ENCODE measurements at places on chromosomes 12 and 14.

DNA sequence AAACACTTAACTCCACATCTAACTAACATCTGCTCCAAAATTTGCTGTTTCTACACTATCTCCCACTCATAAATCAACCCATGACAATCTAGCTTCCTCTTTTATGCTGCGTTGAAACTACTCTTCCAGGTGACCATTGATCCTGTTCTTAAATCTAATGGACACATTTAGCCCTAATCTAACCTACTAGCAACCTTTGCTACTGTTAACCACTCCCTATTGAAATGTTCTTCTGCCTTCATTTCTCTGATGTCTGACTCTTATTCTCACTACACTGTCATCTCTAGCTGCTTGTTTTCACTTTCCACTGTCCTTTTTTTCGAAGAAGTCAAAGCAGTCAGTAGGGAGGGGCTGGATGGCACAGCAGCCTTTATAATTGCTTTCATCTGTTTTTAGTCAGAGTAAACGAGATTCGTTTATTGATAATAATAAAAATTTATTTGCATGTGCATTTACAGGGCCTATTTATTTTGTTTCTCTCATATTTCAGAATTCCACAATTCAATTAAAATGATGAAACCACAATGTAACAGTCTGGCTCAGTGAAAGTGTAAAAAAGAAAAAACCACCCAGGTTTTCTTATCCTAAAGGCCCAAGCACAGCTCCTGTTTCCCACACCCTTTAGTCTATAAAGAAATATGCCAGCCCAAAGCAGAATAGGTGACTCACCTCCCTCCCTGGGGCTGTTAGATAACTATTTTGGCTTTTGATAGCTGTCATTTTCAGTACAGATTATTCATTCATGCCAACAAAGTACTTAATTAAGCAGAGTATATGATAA lies 44.9 kb downstream of the ATP2B1 start:
- DNase-seq = peak; percentile 48

GRCh38 chr12:31589598-31589903 lies 1.4 kb downstream of the DENND5B start:
- DNase-seq = no peak

DNA sequence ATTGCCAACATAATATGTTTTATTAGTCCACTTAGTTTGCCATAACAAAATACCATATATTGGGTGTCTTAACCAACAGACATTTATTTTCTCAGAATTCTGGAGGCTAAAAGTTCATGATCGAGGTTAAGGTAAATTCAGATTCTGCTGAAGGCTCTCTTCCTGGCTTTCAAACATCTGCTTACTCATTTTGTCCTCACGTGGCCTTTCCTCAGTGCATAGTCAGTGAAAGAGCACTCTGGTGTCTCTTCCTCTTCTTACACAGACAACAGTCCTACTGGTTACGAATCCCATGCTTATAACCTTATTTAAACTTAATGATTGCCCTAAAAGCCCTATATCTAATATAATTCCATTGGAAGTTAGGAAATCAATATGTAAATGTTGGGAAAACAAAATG lies 479.7 kb downstream of the FSCB start:
- DNase-seq = no peak

GRCh38 chr12:54020591-54021405 lies 7.4 kb upstream of the HOXC6 start:
- no peak for DNase-seq

GRCh38 chr14:100861937-100862247 lies 36.0 kb downstream of the MEG3 start:
- no peak for DNase-seq

DNA sequence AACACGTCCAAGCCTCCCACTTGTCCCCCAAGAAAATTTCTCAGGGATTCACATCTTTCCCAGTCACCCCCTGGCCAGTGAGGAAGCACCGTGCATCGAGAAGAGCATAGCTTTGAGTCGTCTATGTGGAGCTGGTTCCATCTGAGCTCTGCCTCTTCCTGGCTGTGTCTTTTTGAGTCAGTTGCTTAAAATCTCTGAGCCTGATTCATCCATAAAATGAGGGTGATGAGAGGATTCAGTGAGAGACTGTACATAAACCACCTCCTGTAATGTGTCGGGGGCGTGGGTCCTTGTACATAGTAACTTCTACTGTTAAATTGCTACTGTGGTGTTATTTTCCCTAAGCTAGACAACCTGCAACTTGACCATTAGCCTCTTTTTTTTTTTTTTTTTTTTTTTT lies 13.8 kb downstream of the CD9 start:
- DNase-seq = no peak

DNA sequence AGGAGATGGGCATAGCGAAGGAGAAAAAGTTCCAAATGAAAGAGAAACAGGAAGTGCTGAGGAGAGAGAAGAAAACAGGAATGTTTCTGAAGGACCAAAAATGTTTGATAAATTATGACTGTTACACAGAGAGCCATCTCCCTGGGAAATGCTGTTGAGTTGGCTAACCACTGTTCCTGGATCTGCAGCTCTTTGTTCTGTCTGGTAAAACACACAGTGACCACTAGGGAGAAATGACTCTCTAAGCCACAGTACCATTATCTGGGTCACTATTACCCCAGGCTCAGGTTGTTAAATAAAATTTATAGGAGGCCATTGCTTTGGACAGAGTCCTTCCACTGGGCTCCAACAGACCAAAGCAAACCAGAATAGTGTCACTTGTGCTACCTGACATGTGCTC lies 219.3 kb downstream of the CRADD start:
- DNase-seq = no peak

DNA sequence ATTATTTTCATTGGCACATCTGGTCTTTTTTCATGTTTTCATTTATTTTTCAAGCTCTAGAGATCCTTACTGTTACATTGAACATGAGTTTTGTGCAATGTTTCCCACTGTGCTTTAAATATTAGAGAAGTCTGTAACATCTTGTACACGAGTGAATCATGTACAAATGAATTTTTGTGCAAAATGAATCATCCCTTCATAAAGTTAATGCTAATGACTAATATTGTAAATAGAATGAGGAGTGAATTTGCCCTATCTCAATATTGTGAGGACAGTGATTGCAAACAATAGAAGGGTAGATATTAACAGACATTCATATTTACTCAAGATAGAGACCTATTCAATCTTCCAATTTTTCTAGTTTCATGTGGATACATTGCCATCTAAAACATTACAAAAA lies 463.3 kb upstream of the FOXG1 start:
- DNase-seq = peak; percentile 62

- DNase-seq = no peak
These were observed 174.2 kb downstream of the ESR2 start for GRCh38 chr14:64119980-64120379.

DNA sequence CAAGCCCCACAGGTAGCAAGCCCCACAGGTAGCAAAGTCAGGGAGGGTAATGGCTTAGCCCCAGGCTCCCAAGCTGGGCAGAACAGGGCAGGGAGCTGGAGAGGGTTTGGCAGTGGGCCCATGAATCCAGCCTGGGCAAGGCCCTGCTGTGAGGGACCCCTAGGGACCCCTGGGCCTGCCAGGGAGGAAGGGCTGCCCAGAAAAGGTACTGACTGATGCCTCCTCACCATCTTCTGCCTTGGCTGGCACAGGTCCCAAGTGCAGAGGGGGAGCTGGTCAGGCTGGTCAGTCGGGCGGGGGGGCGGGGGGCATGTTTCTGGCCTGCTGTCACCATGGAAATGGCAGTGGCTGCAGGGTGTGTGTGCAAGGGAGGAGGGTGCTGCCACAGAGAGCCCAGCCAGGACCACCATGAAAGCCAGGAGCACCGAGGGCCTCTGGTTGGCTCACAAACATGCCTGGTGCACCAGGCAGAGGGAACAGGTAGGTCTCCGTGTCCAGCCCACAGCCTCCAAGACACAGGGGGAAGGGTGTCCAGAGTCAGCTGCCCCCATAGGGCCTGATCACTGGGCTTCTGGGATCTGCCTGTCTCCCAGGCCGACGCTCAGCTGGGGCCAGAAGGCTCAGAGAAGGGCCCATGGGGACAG lies 1.5 kb upstream of the CRIP2 start:
- no peak for DNase-seq

- no peak for DNase-seq
These were observed 98.4 kb upstream of the TBX5 start for GRCh38 chr12:114504311-114504710.

GRCh38 chr12:40672741-40673271 lies 19.4 kb upstream of the CNTN1 start:
- DNase-seq = no peak

- DNase-seq = no peak
These were observed 786 bp downstream of the RHEBL1 start for GRCh38 chr12:49068879-49069506.

DNA sequence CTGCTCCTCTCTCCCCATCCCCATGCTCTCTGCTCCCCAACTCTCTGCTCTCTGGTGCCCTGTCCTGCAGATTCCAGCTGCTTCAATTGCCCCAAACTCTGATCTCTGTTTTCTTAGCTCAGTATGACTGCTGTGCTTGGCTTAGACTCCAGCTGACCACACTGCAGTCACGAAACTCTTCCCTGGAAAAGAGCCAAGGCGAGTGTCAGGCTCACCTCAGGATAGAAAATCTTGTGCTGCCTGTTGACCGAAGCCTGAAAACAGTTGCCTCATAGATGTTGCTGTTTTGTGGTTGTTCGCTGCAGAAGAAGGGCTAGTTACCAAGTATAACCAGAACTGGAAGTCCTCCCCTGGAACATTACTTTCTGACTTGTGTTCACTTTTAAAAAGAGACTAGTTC lies 6.7 kb upstream of the STON2 start:
- peak; percentile 18 for DNase-seq

- no peak for DNase-seq
These were observed 51.5 kb upstream of the CMKLR1 start for GRCh38 chr12:108390495-108391203.

DNA sequence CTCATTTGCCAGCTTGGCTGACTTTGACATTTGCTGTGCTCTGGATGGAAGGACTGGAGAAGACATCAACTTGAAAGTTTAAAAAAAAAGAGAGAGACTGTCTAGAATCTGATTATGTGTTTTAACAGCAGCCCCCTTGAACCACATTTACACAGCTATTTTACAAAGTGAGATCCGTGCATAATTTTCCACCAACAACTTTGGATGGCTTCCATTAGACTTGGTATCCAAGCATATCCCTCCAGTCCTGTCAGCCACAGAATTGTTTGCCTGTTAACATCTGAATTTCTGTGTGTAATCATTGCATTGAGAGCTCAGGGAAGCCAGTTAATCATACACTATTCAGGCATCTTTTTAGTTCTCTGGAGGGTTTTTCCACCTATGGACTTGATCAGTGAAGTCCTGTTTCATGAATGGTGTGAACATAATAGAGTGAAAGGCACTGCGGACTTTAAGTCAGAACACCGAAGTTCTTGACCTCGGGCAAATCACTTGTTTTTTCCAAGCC lies 93.7 kb downstream of the SAMD4A start:
- no peak for DNase-seq

- no peak for DNase-seq
These were observed 38.0 kb upstream of the GPATCH2L start for GRCh38 chr14:76113691-76114090.

DNA sequence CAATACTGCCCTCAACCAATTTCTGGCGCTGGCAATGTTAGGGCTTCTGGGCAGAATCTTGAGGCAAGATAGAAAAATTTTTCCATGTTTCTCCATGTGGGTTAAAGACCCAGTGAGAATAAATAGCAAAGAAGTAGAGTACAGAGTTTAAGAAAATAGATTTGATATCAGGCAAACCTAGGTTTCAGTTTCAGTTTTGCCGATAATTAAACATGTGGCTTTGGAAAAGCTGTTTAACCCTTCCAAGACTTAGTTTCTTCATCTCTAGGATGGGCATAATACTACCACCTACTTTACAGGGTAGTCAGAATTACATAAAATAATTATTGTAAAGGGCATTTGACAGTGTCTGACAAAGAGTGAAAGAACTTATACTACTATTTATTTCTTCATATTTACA lies 360.4 kb downstream of the PCNX1 start:
- no peak for DNase-seq

- peak; percentile 69 for DNase-seq
These were observed 156.3 kb upstream of the PZP start for GRCh38 chr12:9364224-9365176.

- DNase-seq = peak; percentile 67
These were observed 612 bp upstream of the FOXN3 start for GRCh38 chr14:89417465-89418225.

GRCh38 chr12:2229661-2230539 lies 177.1 kb downstream of the CACNA1C start:
- peak; percentile 31 for DNase-seq

GRCh38 chr12:124699909-124700308 lies 132.5 kb upstream of the NCOR2 start:
- DNase-seq = no peak

DNA sequence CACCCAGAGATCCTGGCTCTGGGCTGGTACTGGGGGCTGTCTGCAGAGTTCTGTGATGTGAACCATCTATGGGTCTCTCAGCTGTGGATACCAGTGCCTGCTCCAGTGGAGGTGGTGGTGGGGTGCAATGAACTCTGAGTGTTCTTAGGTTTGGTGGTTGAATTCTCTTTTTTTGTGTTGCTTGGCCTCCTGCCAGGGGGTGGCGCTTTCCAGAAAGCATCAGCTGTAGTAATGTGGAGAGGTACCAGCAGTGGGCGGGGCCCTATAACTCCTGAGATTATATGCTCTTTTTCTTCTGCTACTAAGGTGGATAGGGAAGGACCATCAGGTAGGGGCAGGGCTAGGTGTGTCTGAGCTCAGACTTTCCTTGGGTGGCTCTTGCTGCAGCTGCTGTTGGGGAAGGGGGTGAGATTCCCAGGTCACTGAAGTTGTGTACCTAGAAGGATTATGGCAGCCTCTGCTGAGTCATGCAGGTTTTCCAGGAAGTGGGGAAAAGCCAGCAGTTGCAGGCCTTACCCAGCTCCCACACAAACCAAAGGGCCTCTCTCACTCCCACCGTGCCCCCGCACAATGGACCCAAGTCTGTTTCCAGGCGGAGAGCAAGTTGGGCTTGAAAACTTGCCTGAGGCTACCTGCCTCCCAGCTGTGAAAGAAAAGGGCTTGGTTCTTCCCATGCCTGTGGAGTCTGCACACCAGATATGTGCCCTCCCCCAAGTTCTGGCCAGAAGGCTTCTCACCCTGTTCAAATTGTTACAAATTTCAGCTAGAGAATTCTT lies 18.6 kb downstream of the CCER1 start:
- DNase-seq = no peak

- no peak for DNase-seq
These were observed 414 bp upstream of the ANKS1B start for GRCh38 chr12:99985129-99985570.

GRCh38 chr12:99287136-99287535 lies 360.4 kb upstream of the GARIN6 start:
- no peak for DNase-seq

All from fibroblast of skin of back (primary cell).